ENCODE measurements at places on chromosomes 7 and 10. TPM values are rescaled to one million over a fixed set of nuclear protein-coding genes. Genes with fewer than 3 reads are reported as not detected.

DNA sequence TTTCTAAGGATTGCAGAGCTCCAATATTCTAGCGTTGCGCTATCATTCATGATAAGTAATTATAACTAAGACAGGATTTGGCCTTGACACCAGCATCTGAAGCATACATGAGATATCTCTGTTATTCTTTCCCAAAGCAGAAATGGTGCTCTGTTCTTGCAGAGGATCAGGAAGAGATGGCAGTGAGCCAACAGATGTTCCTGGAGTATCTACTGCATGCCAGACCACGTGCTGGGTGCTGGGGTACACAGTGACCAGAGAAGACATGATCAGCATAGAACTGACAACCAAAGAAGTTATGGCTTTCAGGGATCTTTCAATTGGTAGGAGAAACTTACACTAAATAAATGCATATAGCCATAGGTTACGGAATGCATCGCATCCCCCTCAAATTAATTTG, 63.7 kb upstream of the PLXNA4 start:
- DNase-seq: no peak

DNA sequence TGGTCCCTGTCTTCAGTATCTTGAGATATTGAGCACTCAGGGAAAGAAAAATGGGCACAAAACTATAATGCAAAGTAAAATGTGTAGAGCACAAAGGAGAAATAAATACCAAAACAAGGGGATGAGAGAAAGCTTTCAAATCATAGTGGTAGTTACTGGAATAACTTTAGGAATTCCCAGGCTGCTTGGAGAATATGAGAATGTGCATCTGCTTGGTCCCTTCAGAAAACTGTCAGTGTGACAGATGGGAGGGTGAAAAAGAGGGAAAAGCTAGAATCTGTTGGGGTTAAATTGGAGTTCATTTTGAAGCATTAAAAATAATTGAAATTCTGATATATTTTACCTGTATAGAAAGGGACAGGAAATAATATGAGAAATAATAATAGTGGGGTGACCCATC, 15.3 kb downstream of the ST7 start:
- no peak for DNase-seq

Gene CALHM3
- not detected for total RNA-seq

- DNase-seq: no peak
Observed at GRCh38 chr7:28028471-28028870, 152.1 kb downstream of the JAZF1 start.

Gene CRTAC1
- 23.0 TPM for total RNA-seq

GRCh38 chr10:27525819-27526218, 21.7 kb downstream of the RAB18 start:
- no peak for DNase-seq

- DNase-seq: no peak
Observed at GRCh38 chr7:13821152-13821787, 168.2 kb downstream of the ETV1 start.

Gene SMKR1
- 0.36 TPM for total RNA-seq

Gene PHKG1
- 2.7 TPM for total RNA-seq

DNA sequence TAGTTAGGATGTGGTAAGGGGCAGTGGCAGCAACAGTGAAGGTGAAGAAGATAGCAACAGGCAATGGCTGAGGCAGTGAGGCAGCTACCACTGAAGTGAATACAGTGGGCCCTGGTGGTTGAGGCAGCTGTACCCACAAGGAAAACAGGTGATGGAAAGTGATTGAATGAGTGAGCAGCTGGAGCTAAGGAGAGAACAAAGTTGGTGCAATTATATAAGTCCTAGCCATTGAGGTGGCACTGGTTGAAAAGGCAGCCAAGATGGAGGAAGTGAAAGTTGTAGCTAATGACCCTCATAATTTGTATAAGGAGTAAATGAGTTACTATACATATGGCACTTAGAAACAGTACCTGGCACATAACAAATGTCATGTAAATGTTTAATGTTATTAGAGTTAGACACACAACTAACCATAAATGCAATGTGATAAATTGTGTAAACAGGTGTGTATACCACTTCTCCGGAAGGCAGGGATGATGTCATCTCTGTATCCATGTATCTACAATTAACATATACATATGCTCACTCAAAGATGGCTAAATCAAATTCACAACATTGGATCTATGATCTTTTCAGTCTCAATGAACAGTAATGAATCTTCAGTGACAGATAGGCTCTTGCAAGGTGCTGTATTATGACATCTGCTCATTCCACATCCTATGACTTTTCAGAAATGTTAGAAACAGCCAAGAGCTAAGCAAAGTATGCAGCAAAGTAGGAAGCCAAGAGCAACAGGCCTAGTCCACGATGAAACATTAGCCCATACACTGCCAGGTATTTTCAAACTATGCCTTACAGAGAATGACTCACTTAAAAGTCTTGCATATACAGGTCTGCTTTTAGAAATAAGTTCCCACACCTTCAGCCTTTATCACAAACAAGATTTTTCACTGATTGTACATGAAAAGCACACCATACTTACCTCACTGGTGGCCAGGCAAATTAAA, 10.7 kb downstream of the XPNPEP1 start:
- DNase-seq: no peak

DNA sequence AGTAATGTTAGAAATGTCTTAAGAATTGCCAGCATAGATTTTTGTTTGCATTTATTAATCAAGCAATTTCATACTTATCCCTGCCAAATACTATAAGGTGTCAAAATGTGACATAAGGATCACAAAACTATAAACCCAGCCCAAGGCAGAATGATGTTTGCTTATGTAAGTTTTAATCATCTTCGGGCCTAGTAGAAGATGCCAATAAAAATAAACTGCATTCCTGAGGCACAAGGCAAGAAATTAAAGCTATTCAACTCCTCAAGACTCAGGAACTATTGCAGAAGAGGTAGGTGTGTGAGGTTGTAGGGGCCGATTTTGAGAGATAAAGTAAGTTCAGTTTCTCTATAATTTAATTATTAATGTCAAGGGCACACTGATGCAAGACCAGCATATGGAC, 189.4 kb upstream of the AHR start:
- DNase-seq: no peak

Gene ICA1
- 27.0 TPM for total RNA-seq

DNA sequence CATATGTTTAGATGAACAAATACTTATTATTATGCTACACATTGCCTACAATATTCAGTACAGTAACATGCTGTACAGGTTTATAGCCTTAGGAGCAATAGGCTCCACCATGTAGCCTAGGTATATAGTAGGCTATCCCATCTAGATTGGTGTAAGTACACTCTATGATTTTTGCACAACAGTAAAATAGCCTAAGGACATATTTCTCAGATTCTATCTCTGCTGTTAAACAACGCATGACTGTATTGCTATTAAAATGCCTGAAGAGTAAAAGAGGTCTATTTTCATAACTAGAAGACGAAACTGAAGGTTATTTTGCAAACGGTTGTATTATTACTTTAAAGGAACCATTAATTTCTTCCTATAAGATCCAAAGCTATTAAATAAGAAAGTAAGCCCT, 88.3 kb downstream of the SEMA3A start:
- no peak for DNase-seq

Gene HKDC1
- 12.0 TPM for total RNA-seq

DNA sequence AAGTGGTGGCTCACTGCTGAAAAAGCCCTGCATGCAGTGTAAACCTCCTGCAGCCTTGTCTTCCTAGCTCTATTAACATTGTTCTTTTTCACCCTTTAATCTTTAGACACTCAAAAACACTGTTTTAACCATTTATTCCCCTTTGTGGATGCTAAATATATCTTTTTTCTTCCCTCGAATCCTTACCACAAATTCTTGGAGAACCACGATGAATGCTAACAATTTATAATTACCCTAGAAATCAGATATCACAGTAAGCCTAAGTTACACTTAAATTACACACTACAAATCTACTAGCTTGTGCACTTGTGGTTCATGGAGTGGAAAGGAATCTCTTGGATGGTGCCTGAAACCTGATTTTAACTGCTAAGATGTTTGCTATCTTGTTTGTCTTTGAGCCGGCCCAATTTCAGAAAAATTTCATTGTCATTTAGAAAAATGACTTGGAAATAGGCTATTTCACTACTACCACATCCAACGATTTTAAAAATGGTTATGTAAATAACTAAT, 125.1 kb upstream of the NOBOX start:
- DNase-seq: no peak

Gene CRYGN
- total RNA-seq: 3.9 TPM

- DNase-seq: no peak
Observed at GRCh38 chr7:148159331-148159730, 431.2 kb upstream of the C7orf33 start.

Gene OR2AE1
- total RNA-seq: not detected

DNA sequence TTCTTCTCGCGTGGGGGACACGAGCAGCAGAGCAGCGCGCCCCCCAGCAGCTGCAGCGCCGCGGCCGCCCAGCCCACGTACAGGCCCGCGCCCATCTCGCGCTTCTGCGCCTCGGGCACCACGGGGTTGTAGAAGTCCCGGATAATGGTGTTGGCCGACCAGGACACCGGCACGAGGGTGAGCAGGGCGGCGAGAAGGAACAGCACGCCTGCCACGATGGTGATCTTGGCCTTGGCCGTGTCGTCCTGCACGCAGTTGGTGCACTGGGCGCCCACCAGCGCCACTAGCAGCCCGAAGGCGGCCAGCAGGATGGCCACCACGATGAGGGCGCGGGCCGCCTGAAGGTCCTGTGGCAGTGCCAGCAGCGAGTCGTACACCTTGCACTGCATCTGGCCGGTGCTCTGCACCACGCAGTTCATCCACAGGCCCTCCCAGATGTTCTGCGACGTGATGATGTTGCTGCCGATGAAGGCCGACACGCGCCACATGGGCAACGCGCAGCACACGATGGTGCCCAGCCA, 529 bp downstream of the CLDN3 start:
- no peak for DNase-seq

Gene IMPDH1
- total RNA-seq: 49.3 TPM

GRCh38 chr10:78551184-78552005, 517.4 kb upstream of the ZMIZ1 start:
- no peak for DNase-seq

- DNase-seq: no peak
Observed at GRCh38 chr7:144632724-144633123, 203.1 kb downstream of the TPK1 start.

- DNase-seq: no peak
Observed at GRCh38 chr7:19405541-19405940, 260.3 kb upstream of the FERD3L start.

Gene CCDC7
- total RNA-seq: 75.8 TPM

Gene PPIF
- total RNA-seq: 18.8 TPM
